ENCODE measurements at places on chromosomes 16 and 17.

DNA sequence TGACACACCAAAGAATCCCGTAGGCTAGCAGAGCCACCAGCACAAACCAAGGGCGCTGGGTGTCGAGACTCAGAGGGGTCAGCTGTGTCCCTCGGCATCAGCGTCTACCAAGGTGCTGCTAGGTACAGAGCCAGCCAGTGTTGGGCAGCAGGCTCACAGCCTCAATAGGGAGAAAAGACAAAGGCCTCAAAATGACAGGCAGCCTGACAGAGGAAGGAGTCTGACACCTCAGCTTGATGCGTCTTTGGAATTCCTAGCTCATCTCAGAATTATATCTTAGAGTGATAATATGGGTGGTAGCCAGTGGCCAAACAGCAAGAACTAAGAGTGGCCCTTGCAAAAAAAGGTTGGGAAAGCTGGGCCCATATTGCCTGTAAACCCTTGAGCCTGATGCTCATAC is 45.9 kb downstream of the HS3ST3B1 start:
- DNase-seq, result no peak

DNA sequence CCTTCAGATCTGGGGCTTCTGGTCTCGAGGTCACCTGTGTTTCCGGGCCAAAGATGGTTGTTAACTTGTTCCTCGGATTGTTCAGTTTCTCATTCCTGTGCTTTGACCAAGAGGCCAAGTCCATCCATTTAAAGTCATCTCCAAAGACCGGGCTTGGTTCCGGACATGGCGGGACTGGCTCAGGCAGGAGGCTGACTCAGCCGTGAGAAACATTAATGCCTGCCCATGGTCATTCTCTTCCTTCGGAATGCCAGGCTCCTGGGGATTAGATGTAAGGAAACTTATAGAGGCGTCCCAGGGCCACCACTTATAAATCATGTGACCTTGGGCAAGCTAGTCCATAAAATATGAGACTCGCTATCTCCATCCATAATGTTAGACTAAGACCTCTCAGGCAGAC is 13.6 kb upstream of the NKD1 start:
- DNase-seq, result no peak

DNA sequence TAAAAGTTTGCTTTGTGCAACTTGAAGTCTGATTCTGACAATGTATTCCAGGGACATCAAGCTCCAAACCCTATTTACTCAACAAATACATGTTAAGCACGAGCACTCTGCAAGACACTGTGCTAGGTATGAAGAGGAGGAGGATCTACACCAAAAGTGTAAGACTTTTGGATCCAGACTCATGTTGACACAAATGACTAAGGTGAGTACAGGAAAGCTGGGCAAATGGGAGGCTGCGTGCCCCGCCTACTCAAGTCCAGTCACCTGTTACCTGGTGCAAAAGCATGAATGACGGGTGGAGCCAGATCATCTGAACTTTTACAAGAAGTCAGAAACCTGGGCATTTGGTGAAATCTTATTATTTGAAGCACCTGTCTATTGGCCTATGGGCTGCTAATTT is 120.7 kb downstream of the ABCC12 start:
- DNase-seq, result no peak

- no peak for DNase-seq
Measured at GRCh38 chr16:89696670-89697128, 4.8 kb downstream of the SPATA2L start.

- DNase-seq, result no peak
Measured at GRCh38 chr16:56872863-56873391, 7.9 kb downstream of the SLC12A3 start.
